ENCODE measurements at places on chromosomes 7 and 10.

GRCh38 chr7:153190452-153190851 is 430.9 kb downstream of the ACTR3B start:
- DNase-seq, result no peak

DNA sequence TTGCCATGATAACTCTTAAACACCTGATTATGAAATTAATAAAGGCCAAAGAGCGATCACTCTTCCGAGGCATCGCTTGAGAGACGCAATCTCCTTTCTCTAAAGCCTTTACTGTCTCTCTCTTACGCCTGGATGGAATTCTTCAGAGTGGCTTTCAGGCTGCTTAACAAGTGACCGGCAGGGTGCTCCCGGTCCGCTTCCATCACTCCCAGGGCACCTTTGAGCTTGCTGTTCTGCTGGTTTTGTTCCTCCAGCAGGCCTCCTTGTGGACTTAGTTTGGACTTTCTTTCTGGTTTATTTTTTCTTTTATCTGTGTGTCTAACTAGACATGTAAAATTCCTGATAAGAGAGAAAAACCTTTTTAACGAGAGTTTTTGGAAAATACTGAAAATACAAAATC is 60.9 kb downstream of the MRPL32 start:
- no peak for DNase-seq

DNA sequence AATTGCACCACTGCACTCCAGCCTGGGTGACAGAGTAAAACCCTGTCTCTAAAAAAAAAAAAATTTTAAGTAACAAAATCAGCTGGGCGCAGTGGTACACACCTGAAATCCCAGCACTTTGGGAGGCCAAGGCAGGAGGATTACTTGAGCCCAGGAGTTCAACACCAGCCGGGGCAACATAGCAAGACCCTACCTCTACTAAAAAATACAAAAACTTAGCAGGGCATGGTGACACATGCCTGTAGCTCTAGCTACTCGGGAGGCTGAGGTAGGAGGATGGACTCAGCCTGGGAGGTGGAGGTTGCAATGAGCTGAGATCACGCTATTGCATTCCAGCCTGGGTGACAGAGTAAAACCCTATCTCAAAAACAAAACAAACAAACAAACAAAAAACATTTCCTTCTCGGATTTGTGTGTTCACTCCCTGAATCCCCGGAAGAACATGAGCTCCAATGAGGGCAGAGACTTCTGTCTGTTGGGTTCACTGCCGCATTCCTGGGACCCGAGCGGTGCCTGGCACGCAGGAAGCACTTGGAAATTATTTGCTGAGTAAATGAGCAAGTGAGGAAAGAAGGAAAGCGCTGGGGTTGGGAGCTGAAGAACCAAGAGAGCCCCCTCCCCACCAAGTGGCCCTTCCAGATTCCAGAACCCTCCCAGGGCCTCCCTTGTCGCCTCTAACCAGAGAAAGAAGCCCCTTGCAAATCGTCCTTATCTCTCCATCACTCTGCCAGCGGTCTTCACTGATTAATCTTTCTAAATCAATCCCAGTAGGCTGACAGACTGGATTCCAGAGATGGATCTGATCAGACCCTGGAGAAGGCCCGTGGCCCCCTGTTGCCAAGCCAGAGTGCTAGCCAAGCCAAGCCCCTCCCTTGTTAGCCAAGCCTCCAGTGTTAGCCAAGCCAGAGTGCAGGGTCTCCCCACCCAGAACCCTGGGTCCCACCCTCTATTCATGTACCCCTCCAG is 6.2 kb downstream of the TNRC18 start:
- no peak for DNase-seq

- DNase-seq, result no peak
Measured at GRCh38 chr10:101569323-101569621, 18.8 kb downstream of the POLL start.

DNA sequence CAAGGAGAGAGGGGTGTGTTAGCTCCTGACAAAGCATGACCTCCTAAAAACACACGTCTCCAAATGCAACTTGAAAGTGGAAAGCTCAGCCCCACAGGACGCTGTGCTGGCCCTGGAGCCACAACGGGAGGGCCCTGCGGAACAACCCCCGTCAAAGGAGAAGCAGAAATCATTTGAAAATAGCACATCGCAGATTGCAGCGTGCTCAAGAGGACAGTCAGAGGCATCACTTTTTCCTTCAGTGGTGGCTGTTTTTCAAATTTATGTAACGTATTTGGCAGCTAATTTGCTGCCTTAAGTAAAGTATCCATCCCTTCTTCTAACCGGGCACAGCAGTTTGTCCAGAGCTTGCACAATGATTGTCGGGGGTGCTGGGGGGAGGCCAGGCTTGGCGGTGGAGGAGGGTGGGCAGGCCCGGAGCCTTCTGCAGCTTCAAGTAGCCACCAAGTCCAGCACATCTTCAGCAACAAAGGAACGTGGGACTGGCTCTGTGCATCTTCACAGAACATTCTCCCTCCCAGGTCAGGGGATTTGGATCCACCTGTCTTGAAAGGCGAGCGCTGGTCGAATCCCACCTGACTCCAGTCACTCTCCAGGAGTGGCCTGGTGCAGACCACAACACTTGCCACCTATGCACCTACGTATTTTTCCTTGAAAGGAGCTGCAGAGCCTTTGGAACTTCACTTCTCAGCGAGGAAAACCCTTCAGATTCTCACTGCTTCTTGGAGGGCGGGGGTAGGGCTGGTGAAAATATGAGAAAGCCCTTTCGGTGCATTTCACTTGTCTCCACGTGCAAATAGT is 346.3 kb downstream of the DNAJB6 start:
- DNase-seq, result no peak

GRCh38 chr7:44196450-44196872 is 4.3 kb upstream of the YKT6 start:
- DNase-seq, result no peak

DNA sequence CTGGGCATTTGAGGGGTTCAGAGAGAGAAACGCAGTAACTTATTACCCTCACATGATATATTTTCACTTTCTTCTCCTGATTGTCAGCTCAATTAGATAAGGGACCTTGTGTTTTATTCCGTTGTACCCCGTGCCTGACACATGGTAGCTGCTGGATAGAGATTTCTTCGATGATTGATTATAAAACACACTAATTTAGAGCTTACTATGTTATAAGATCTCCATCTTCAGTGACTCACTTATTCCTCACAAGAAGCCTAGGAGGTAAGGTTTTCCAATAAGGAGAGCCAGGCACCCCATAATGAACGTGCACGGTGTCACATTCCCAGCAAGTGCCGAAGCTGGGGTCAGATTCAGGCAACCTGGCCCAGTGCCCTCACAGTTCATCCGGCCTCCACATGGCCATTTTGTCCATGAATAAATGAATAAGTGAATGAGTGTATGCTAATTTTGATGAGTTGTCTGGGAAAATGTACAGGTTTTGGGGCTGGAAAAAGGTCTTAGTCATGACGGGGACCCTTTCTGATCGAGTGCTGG is 138.1 kb upstream of the CDCA7L start:
- DNase-seq, result no peak

GRCh38 chr10:73886661-73887293 is 12.4 kb upstream of the CAMK2G start:
- DNase-seq, result no peak

DNA sequence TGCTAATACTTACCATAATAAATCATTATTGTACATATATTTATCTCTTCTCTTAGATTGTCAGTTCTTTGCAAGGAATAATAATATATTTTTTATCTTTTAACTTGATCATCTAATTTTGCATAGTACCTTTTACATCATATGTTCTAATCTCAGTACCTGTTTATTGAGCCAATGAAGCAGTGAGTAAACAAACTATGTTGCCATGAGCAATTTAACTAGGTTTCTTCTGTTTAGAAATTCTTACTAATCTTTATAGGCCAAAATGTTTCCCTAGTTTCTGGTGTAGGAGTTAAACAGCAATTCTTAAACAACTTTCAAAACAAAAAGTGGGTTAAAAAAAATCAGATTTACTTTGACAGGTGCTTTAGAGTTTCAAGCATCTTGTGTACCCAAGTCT is 61.3 kb downstream of the PHYHIPL start:
- DNase-seq, result no peak

DNA sequence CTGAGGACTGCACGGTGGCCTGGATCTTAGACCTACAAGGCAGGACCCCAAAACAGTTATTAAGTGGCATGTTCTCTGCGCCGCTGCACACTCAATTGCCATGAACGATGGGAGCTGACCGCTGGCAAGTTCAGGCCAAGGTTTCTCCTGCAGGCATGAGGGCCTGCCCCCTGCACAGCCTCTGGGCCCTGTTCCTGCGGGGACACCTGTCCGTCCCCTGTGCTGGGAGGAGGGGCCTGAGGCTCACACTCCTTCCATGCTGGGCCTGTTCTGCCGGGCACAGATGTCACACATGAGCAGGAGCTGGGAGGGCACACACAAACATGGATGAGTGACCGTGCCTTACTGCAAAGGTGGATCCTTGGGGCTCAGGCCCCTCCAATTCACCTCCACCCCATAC is 90.0 kb downstream of the PTPRN2 start:
- DNase-seq, result no peak

DNA sequence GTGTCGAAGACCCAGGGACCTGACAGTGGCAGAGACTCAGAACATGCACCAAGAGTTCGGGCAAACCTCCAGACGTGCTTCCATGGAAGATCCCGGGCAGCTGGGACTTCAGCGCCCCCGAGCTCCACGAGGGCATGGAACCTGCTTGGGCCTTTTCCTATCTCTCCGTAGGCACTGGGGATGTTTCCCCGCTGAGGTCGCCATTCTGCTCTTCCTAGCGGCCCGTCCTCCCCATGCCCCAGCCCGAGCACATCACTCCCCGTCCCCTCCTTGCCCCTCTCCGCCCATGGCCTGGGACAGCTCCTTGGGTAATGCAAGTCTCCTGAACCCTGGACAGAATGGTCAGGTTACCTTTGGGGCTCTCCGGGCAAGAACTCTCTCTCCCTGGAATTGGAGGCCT is 32.3 kb upstream of the SHH start:
- no peak for DNase-seq

DNA sequence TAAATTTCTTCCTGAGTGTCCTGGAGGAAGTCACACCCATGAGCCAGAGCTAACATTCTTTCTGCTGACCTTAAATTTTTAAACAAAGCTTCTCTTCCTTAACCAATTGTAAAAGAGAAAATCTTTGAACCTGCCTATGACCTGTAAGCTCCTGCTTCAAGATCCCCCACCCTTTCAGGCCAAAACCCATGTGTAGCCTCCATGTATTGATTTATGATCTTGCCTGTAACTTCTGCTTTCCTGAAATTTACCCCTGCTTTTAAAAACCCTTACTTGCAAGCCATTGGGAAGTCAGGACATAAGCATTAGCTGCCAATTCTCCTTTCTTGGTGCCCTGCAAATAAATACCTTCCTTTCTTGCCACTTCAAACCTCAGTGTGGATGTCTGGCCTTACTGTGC is 68.5 kb upstream of the HECTD2 start:
- no peak for DNase-seq

GRCh38 chr7:94403546-94403945 is 8.9 kb downstream of the COL1A2 start:
- DNase-seq, result no peak

DNA sequence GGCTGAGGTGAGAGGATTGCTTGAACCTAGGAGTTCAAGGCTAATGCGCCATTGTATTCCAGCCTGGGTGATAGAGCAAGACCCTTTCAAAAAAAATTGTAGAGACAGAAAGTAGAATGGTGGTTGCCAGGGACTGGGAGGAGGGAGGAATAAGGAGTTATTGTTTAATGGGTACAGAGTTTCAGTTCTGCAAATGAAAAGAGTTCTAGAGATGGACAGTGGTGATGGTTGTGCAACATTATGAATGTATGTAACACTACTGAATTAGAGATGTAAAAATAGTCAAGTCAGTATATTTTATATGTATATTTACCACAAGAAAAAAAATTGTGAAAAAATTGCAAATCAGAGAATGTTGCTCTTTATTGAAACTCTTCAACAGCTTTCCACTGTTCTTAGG is 266.5 kb upstream of the NPY start:
- DNase-seq, result no peak

All from stimulated activated CD8-positive, alpha-beta memory T cell treated with anti-CD3 and anti-CD28 coated beads, Interleukin-4, amount 100 ng/mL, for 1 hour (primary cell).